ENCODE measurements at places on chromosomes 3 and 15. TPM values are rescaled to one million over a fixed set of nuclear protein-coding genes. Genes with fewer than 3 reads are reported as not detected.

SLC27A2 gene
- not detected for total RNA-seq

GPR62 gene
- not detected for total RNA-seq

SIAH2 gene
- total RNA-seq, result 27.4 TPM

CYP1A2 gene
- total RNA-seq, result 0.23 TPM

DLG1 gene
- total RNA-seq, result 21.3 TPM

Data from MG63 (cell line).